ENCODE measurements at places on chromosomes 5 and 9. TPM values are rescaled to one million over a fixed set of nuclear protein-coding genes. Genes with fewer than 3 reads are reported as not detected.

The PAEP gene
- total RNA-seq, result not detected

DNA sequence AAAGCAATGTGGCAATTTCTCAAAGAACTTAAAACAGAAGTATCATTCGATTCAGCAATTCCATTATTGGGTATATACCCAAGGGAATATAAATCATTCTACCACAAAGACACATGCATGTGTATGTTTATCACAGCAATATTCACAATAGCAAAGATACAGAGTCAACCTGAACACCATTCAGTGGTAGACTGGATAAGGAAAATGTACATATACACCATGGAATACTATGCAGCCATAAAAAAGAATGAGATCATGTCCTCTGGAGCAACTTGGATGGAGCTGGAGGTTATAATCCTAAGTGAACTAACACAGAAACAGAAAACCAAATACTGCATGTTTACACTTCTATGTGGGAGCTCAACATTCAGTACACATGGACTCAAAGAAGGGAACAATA, 21.4 kb upstream of the FYB1 start:
- no peak for DNase-seq

DNA sequence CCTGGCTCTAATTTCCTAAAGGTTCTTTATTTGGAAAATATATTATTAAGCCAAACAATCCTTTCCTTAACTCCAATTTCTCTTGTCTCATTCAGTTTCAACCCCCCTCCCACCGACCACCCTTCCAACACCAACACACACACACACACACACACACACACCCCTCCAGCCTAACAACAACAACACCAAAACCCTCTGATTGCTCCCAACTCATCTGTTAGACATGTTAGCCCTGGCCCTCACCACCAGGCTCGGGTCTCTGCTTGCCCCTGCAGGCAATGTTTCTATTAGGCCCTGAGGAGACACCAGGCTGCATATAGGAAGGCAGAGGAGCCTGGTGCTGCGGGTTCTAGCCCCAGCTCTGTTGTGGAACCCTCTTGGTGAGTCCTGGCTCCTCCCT, 18.4 kb upstream of the TRAF1 start:
- DNase-seq, result no peak

The SLC6A19 gene
- total RNA-seq, result not detected

- DNase-seq, result no peak
Observed at GRCh38 chr9:131545003-131545785, at the start of gene PRRT1B. Gene PRRT1B (plus strand): TSS chr9:131545523. CDS start chr9:131545616, 93 bp downstream.

- DNase-seq, result no peak
Observed at GRCh38 chr9:2991292-2991691, 147.4 kb upstream of the PUM3 start.

DNA sequence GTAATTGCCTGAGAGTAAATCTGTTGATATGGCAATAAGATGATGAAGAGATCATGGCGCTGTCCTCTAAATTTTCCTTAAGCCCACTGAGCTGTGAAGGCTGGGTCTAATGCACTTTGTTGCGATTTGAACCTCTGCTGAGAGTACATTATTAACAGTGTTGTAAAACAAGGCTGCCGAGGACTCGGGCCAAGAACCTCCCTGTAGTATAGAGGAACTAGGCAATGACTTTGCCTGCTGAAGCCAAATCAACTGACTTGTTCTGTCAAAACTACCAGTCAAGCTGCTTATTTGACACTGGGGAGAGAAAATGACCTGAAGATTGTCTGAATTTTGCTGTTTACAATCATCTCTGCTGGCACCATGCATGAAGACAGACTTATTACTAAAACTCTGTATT, 1154.7 kb downstream of the DTWD2 start:
- DNase-seq, result no peak

GRCh38 chr9:71609448-71609830, 158.9 kb downstream of the CEMIP2 start:
- DNase-seq, result no peak

The ZNF454 gene
- under 0.01 TPM for total RNA-seq

- DNase-seq, result no peak
Observed at GRCh38 chr9:117671468-117671867, 32.7 kb upstream of the TLR4 start.

The EGFL7 gene
- total RNA-seq, result 2.2 TPM

DNA sequence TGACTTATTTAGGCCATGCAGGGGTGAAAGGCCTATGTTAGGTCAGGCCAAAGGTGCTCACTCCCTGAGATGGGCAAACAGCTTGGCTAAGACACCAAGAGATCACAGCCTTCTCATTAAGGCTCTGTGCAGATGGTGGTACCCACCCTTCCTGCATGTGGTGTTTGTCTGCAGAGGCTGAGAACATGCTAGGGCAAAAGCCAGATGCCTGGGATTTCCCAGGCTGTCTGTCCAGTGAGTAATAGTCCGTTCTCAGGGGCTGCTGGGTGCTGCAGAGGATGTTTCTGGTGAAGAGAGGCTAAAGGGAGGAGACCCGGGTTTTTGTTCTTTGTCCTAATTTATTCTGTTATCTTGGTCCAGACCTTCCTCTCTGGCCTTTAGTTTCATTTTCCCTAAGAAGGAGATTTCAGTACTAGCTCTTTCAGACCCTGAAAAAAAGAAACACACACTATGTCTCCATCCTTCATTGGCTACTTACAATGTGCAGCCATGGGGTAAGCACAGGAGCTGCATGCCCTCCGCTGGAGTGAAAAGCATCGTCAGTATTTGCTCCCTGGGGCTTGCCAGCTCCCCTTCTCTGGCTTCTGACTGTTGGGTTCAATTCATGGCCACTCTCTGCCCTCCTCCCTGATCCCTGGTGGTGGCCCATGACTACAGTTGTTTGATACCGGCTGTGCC, 23.4 kb upstream of the GLRA1 start:
- DNase-seq, result no peak

The C5orf63 gene
- 0.72 TPM for total RNA-seq

The BTNL3 gene
- not detected for total RNA-seq

The CTXN3 gene
- not detected for total RNA-seq

The ARID3C gene
- total RNA-seq, result not detected

DNA sequence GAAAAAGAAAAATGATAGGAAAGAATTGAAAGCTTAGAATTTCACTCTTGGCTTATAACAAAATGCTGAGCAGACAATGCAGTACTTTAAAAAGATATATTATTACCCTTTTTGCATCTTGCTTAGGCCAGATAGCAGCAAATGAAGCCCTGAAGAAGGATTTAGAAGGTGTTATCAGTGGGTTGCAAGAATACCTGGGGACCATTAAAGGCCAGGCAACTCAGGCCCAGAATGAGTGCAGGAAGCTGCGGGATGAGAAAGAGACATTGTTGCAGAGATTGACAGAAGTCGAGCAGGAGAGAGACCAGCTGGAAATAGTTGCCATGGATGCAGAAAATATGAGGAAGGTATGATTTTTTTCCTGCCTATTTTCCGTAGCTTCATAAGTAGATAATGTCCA, 50.8 kb downstream of the CNTRL start:
- no peak for DNase-seq

DNA sequence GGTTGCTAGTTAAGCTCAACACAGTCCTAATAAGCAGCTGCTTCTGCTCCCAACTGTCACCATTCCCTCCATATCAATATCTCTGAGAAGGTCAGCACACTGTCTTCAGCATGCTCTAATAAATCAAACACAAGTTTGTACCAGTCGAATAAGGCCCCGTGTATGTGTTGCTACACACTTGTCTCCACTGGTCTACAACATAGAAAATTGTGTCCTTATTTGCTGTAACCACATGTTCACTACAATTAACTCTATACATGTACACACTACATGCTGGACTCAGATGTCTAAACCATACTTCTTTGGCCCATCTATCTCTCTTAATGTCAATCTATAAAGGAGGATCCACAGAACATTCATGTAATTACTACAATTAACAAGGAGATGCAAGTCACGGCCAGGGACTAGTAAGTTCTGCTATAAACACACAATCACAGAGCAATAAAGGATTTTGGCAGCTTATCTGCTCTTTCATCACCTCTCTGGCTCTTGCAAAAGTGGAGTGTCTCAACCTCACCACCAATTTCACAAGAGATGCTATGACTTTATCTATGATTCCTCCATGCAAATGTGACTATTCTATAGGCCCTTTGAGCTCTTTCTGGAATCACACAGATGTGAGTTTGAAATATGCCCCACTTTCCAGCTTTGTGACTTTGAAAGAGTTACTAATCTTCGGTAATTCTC, 143.9 kb downstream of the SEMA5A start:
- DNase-seq, result peak; percentile 57

GRCh38 chr5:11504886-11505193, 399.4 kb downstream of the CTNND2 start:
- DNase-seq, result no peak

DNA sequence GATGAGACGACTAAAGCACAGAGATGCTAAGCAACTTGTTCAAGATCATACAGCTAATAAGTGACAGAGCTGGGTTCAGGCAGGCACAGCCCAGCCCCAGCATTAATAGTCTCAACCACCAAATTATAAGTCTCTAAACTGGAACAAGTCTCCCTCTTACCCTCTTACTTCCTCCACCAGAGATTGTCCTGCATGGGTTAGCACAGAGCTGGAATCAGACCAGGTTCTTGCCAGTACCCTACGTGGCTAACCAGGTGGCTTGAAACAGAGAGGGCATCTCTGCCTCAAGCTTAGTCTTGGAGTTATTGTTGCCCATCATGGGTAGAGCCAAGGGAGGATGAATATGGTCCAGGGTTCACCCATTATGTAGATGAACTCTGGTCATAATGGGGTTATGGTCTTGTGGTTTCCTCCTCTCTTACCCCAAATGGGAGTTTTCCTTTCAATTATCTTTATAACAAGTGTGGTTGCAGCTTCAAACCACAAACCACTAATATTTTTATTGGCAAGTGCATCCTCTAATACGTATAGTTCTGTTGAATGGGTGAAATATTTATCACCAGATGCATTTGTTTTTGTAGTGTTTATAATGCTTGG, 8.3 kb upstream of the XPA start:
- DNase-seq, result no peak

The SHC3 gene
- 13.9 TPM for total RNA-seq

GRCh38 chr5:159805021-159805420, 111.3 kb upstream of the ADRA1B start:
- no peak for DNase-seq

DNA sequence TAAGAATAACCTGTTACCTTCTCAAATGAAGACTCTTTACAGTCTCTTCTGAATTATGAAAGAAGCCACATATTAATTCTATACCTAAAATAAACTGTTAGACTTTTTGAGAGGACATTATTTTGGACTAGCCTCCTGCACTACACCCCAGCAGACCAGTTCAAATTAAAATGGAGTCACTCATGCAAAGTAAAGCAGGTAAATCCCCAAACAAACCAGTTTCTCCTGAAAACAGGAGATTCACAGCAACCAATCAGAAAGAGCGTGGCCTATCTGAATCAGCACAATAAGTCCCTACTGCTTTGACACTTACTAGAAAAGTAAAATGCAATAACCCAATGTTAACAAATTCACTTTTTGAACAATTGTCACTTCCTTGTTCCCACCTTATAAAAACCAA, 58.8 kb downstream of the PTBP3 start:
- DNase-seq, result no peak

The ZCCHC9 gene
- 24.6 TPM for total RNA-seq

The TLX3 gene
- total RNA-seq, result not detected

The TMEM215 gene
- not detected for total RNA-seq

- no peak for DNase-seq
Observed at GRCh38 chr9:22102146-22103053, 93.3 kb upstream of the CDKN2B start.
